ENCODE measurements at places on chromosomes 11 and 22. TPM values are rescaled to one million over a fixed set of nuclear protein-coding genes. Genes with fewer than 3 reads are reported as not detected.

The ART5 gene
- not detected for total RNA-seq

The SLC35F2 gene
- total RNA-seq = 28.1 TPM

The MS4A1 gene
- 2.1 TPM for total RNA-seq

The MUC15 gene
- total RNA-seq = not detected

The OSBP2 gene
- total RNA-seq = 0.72 TPM

The PLEKHB1 gene
- 11.8 TPM for total RNA-seq

The PIH1D2 gene
- 0.67 TPM for total RNA-seq

The OSM gene
- 45.7 TPM for total RNA-seq

The C11orf52 gene
- not detected for total RNA-seq

The JAML gene
- 236 TPM for total RNA-seq

DNA sequence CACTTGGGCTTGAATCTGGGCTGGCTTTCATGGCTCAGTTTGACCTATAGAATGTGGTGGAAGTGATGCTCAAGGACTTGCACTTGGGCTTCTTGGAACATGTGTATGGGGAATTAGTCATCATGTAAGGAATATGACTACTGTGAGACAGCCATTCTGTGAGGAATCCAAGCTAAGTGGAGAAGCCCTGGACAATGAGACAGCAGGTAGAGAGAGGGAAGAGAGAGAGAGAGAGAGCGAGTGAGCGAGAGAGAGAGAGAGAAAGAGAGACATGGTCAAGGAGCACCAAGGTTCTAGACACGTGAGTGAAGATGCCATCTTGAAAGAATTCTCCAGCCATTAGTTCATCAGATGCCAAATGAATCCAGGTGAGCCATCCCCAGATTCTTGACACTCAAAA lies 261.6 kb upstream of the SORL1-AS1 start:
- DNase-seq = no peak

GRCh38 chr11:110425751-110426545 lies 3.8 kb upstream of the FDX1 start:
- no peak for DNase-seq

- DNase-seq = no peak
These were observed 72.3 kb downstream of the SHANK2 start for GRCh38 chr11:71179877-71180605.

DNA sequence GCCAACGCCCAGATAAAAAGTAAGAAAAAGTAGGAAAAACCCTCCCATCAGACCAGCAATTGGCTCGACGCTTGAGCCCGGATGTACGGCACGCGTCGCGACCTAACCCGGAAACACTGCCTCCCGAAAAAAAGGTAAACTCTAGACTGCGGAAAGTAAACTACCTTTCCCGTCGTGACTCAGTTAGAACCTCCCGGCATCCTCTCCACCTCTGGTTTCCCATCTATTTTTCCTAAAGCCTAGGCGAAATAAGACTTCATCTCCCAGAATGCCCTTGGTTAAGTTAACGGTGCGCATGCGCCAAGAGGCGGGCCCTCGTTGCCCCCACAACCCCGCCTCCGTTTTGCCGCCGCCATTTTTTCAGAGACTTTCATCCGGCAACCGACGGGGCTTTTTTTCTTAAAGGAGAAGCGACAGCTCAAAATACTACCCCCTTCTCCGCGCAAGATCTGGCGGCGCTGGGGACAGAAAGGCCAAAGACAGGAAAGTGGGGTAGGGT lies 678 bp upstream of the ZFP91 start:
- DNase-seq = peak; percentile 94

DNA sequence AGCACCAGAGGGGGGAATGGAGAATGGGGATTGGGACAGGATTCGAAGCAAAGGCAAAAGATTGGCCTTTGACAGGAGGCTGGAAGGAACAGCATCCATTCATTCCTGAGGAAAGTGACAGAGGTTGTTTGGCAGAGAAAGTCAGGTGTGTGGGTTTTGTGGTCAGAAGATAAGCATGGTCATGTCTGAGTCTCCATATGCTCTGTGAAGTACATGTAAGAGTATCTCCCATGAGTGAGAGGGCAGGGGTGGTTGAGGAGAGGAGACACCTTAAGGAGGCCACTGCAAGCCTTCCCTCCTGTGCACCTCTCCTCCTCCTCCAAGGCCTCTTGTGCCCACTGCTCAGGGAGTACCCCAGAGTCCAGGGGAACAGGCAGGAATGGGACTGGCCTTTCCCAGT lies 1.9 kb upstream of the NLRP10 start:
- DNase-seq = no peak

DNA sequence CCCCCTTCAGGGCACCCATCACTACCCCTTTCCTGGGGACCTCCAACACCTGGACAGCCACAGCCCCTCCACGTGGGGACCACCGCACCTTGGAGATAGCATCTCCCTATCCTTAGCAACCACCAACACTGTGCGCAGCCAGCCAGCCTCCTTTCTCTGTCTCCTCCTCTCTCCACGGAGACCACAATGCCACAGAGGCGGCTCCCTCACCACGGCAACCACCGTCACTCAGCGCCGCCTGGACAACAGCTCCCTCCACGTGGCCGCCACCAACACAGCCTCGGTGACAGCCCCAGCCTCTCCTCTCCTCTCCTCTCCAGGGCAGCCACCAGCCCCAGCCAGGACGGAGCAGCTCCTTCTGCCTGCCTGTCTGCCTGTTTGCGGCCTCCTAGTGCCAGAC lies 10.5 kb downstream of the ELFN2 start:
- DNase-seq = peak; percentile 64

DNA sequence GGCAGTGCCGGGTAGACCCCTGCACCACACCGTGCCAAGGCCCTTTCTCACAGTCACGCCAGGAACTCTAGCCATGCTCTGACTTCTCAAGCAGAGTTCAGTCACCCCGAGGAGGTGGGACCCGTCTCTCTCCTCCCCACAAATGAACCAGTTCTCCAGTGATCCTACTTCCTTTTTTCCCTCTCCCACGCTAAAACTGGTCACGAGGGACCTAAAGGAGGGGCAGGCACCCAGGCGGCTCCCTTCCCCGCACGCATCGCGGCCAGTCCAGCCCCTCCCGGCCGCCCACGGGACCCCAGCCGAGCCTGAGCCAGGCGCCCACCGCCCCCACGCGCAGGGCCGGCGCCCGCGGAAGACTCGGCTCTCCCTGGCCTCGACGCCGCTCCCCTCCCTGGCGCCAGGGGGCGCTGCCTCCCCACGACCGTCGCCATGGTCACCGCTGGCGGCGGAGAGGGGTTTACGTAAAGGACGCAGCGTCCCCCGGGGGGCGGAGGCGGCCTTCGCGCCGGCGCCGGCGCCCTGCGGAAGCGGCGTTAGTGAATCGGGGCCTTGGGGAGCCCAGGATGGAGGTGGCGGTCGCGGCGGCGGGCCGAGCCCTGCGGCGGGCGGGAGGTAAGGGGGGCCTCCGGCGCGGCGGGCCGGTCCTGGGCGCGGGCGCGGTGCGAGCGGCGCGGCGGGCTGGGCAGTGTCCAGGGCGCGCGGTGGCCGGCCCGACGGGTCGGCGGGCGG lies at the start of gene DAGLA:
Gene DAGLA, plus strand, starts transcription at position 499 of the 729 bp plus-strand sequence. CDS start 39,765 bp downstream, outside the sequence.
- peak; percentile 76 for DNase-seq

- peak; percentile 56 for DNase-seq
These were observed 217.4 kb downstream of the SBF2 start for GRCh38 chr11:10076458-10077141.

- no peak for DNase-seq
These were observed 84.6 kb upstream of the ANO3 start for GRCh38 chr11:26247340-26247739.

- no peak for DNase-seq
These were observed 362.7 kb downstream of the CADM1 start for GRCh38 chr11:115141231-115142114.

DNA sequence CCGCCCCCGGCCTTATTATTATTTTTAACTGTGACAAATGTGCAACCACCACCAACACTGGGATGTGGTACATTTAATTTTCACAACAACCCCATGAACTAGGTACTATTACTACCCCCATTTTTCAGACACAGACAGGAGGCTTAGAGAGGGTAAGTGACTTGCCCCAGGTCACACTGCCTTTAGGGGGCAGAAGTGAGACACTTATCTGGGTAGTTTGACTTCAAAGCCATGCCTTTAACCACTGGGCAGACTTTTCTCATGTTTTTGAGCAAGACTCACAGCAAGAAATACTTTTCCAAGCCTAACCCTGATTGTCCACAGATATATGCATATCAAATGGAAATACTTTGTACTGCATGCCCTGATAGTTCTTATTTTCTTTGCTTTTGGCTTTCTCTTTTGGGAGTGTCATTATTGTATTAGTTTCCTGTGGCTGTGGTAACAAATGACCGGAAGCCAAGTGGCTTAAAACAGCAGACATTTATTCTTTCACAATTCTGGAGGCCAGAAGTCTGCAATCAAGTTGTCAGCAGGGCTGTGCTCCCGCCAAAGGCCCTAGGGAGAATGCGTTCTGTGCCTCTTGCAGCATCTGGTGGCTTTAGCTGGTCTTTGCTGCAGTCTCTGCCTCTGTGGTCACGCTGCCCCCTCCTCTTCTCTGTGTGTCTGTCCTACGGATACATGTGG lies 110.8 kb downstream of the GRIK4 start:
- peak; percentile 7 for DNase-seq

DNA sequence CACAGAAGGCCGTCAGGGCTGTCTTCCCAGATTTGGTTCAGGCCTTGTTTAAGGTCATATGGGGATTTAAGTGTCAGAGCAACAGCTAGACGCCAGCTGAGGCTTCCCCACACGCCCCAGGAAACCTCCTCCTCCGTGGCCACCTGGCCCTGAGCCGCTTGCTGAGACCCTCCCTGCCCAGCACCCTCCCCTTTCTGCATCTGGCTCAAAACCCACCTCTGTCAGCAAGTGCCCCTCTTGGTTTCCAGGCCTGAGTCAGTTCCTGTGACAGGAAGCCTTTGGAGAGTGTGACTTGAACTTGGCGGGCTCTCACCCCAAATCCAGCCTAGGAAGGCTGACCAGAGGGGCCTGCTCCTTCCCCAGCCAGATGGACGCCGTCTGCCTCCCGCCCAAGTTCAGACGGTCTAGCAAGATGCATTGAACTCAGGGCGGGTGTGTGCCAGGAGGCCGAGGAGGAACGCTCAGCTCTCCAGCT lies 561 bp downstream of the FXYD2 start:
- DNase-seq = peak; percentile 60

DNA sequence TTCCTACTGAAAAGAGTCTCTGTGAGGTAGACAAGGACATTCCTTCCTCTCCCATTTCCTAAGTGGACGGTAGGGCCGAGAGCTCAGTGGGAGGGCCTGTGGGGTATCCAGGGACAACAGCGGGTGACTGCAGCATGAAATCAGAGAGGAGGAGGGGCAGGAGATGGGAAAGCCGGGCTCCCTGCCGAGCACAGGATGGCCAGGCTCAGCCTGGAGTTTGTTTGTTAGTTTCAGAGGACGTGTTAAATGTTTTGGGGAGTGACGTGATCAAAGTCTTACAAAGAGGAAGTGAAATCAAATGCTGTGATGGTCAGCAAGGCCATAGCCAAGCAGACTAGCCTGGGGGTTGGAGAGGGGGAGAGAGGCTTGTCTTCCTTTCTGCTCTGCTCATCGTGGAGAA lies 152.7 kb downstream of the ADAMTS15 start:
- DNase-seq = no peak

DNA sequence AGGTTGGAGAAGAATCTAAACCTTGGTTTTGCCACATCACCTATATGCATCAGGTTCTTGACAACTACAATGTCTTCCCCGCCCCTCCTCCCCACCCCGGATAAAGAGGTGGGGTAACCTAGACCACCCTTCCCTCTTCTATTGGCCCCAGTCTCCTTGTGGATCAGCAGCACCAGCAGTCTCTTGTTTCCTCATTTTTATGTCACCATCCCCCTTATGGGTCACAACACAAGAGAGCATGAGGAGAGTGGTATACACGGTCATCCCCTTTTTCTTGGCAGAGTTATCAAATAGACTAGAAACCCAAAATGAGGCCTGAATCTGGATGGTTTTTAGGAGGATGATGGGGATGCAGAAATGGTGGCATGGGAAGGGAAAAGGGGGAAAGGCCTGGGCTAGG lies 1.2 kb downstream of the MS4A4E start:
- no peak for DNase-seq

GRCh38 chr11:6237761-6238302 lies 1.1 kb upstream of the CNGA4 start:
- no peak for DNase-seq

GRCh38 chr11:93719310-93719709 lies 22.0 kb downstream of the TAF1D start:
- no peak for DNase-seq

- DNase-seq = no peak
These were observed 352.9 kb downstream of the TENM4 start for GRCh38 chr11:79087961-79088318.

- no peak for DNase-seq
These were observed 112.2 kb downstream of the NCAM1 start for GRCh38 chr11:113073290-113073953.

GRCh38 chr11:86671531-86672006 lies 847 bp downstream of the ME3 start:
- no peak for DNase-seq

- DNase-seq = no peak
These were observed 16.4 kb downstream of the CWC15 start for GRCh38 chr11:94956963-94957362.

- no peak for DNase-seq
These were observed 42.6 kb upstream of the LMO2 start for GRCh38 chr11:33934450-33934849.

DNA sequence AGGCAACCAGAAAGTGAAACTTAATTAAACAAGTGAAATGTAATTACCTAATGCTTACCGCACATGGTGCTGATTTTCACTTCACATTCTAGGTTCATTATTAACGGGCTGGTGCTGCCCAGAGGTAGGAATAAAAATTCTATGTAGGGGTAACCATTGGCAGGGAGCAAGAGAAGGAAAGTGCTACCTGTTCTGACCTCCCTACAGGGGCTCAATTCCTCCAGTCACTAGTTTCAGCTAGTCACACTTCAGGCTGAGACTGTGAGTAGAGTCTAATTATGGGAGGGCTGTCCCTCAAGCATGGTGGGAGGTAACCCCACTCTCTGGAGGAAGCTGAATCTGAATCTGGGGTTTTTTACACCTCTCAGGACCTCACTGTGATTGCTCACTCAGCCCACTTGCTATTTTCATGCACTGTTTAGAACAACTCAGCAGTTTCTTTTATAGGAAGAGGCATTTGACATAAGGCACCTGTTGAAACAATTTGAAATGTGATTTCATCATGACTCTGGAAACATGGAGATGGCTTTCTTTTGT lies 75.4 kb downstream of the MAML2 start:
- DNase-seq = peak; percentile 79

- no peak for DNase-seq
These were observed 60.5 kb downstream of the APIP start for GRCh38 chr11:34855754-34856095.

- DNase-seq = peak; percentile 27
These were observed 110.8 kb downstream of the CEP164 start for GRCh38 chr11:117438371-117439000.

GRCh38 chr11:8034604-8035190 lies 46.3 kb upstream of the TUB start:
- DNase-seq = no peak

- no peak for DNase-seq
These were observed 3.2 kb downstream of the NUP50 start for GRCh38 chr22:45166932-45167331.

GRCh38 chr11:121749691-121750090 lies 296.9 kb upstream of the SORL1-AS1 start:
- DNase-seq = no peak

- DNase-seq = no peak
These were observed 89.2 kb downstream of the FDX1 start for GRCh38 chr11:110518809-110519514.
